ENCODE measurements at places on chromosomes 11 and 22.

- no peak for DNase-seq
These were observed 63.9 kb upstream of the USP47 start for GRCh38 chr11:11777897-11778296.

- no peak for DNase-seq
These were observed 5.6 kb upstream of the KCTD17 start for GRCh38 chr22:37045958-37046357.

DNA sequence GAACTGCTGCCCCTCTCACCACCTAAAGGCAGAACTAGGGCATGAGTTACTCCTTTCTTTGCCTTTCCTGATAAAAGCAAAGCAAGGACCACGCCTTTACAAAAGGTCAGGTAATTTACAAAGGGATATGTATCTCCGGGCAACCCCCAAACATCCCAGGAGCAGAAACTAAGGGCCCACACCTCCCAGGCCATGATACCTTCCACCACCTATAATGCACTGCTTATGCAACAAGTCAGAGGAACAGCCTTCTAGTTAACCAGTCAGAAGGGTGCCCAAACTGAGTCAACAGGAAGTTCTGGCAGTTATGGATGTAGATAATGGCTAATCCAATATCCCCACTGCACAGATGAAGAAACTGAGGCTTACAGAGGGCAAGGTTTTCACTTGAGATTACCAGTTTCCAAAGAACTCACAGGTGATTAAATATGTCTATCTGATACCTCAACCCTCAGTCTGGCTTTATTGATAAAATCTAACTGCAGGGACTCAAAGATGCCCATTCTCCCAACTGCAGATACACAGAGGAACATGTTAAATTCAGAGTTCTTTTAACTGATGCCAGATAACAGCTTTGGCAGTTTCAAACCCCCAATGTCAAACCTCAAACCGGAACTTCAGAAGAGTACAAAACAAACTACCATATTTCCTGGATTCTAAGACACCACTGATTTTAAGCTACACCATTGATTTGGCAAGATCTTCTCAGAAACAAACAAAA is 16.8 kb upstream of the CASTOR1 start:
- DNase-seq: no peak

DNA sequence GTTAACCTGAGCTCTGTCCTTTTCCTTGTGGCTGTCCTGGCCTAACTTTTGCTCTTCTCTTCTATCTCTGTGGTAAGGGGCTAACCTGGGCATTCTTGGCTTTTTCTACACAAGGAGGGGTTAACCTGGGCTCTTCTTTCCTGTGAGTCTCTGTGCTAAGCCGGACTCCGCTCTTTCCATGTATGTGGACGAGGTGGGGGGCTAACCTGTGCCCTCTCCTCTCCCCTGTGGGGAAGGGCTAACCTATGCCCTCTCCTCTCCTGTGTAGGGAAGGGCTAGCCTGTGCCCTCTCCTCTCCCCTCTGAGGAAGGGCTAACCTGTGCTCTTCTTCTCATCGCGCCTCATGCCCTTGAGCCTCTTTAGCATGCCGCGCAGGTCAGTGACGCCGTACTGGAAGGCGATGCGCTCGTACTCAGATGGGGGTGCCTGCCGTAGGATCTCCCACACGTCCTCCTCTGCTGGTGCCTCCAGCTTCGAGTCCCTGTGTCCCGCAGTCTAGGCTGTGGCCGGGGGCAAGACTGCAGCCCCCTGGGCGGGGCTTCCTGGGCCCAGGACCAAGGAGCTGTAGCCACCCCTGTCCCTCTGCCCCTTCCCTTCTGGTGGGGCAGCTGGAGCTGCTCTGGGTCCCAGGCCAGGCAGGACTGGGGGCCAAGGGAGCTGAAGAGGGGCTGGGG is 6.5 kb downstream of the MYBPC3 start:
- DNase-seq: no peak

GRCh38 chr11:112398798-112399478 is 138.3 kb upstream of the PLET1 start:
- no peak for DNase-seq

- no peak for DNase-seq
These were observed 12.1 kb downstream of the OR10D3 start for GRCh38 chr11:124195189-124195734.

DNA sequence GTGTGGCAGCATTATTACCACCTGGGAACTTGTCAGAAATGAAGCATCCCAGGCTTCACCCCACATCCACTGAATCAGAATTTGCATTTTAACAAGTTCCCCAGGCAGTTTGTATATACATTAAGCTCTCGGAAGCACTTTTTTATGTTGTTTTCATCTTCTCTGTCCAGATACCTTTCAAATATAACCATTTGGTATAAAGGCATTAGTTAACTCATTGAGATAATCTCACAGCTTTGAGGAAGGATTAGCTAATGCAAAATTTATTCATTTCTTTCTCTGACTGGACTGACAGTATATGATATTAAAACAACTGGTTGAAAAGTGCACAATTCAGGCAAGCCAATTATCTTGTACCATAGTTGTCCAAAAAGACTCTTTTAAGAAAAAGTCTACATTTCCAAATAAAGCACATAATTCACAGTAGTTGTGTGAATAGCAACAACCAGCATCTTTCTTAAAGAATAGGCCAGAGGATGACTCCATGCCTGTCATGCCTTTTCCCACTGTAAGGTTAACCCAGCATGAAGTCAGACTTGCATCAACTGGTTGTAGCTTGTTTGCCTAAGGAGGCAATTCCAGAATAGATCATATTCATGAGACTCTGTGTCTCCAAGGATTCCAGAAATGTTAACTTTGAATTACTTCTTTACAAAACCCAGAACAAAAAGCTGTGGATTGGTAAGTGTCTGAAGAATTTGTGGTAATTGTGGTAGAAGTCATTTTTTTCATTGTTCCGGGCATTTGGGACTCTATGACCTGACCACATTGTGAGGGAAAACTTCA is 254.3 kb upstream of the SESN3 start:
- peak; percentile 83 for DNase-seq

- DNase-seq: no peak
These were observed 27.5 kb downstream of the LINC01488 start for GRCh38 chr11:69508974-69509373.

- no peak for DNase-seq
These were observed 20.6 kb downstream of the PARVA start for GRCh38 chr11:12397931-12398334.

GRCh38 chr22:49541693-49542230 is 285.9 kb downstream of the BRD1 start:
- DNase-seq: no peak

Measured in epithelial cell of prostate (primary cell).